ENCODE measurements at places on chromosomes 2 and 18.

GRCh38 chr2:27831279-27832050 lies 58.7 kb downstream of the RBKS start:
- no peak for DNase-seq

GRCh38 chr2:72031346-72032110 lies 116.1 kb downstream of the CYP26B1 start:
- DNase-seq: no peak

DNA sequence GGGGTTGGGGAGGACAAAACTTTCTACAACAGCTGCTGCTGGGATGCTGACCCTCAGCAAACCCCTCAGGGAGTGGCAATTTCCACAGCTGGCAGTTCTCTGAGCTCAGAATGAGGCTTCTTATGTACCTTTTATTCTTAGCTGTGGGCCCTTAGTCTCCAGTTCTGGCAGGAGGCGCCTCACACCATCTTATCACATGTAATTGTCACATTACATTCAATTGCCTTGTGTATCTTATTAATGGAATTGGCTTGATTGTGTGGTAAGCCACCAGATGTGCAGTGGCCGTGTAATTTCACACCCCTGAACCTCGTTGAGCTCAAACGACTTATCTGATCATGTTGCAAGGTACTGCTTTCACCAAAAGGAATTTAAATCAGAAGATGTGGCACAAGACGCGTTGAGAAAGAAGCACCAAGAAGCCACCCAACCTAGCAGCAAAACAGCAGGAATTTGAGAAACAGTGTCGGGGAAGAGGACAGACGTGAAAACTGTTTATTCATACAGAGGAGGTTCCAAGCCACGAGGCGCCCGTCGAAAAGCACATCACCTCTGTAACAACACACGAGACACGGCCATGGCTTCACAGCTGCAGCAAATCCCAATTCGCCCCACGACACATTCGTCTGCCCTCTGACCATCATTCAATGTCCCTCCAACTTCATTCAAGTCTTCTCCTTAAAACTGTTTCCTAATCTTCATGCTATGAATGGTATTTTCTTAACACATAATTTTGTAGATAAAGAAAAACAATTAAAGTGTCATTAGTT lies 53.6 kb upstream of the LPIN2 start:
- no peak for DNase-seq

GRCh38 chr2:230160112-230160660 lies 59.6 kb downstream of the SP110 start:
- DNase-seq: peak; percentile 44

DNA sequence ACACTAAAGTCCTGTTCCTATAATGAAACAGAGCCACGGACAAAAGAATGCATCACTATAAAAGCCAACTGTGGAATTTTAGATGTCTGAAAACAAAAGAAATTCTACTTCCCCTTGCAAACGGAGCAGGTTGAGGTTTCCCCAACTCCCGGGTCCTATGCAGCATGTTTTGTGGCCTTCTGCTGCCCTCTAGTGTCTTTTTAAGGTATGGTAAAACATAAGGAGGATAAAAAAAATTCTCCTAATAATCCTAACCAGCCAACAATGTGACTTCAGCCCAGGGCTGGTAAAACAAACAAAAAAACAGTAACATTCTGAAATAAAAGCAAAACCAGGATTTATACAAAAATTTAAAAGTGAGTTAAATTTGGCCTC lies 539.5 kb downstream of the NRXN1 start:
- DNase-seq: peak; percentile 60

DNA sequence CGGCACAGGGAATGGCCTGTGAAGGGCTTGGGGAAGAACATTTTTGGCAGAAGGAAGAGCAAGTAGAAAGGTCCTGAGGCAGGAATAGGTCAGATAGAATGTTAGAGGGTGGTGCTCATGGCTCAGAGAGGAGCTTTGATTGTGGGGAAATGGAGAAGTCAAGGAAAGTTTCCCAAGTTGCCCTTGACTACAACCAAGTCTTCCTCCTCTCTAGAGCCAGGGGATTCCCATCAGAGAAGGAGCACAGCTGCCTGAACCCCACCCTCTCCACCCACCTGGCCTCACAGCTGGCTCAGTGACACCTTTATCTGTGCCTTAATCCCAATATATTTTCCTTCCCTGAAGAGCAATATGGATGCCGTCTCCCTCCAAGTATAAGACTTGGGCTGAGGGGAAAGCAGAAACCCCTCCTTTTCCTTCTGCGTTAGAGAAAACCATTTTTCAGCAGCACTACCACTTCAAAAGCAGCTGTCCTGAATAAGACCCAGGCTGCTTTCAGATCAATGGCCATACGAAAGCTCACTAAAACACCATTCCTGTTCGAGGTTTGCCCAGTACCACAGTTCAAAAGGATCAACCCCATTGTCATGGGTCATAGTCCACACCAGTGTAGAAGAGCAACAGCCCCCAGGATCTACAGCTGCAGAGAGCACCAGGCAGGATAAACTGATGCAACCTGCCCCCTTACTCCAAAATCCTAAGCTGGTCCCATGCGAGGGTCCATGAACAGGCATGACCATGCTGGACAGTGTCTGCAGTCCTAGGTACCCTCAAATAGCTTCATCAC lies 199.6 kb downstream of the AFF3 start:
- no peak for DNase-seq

DNA sequence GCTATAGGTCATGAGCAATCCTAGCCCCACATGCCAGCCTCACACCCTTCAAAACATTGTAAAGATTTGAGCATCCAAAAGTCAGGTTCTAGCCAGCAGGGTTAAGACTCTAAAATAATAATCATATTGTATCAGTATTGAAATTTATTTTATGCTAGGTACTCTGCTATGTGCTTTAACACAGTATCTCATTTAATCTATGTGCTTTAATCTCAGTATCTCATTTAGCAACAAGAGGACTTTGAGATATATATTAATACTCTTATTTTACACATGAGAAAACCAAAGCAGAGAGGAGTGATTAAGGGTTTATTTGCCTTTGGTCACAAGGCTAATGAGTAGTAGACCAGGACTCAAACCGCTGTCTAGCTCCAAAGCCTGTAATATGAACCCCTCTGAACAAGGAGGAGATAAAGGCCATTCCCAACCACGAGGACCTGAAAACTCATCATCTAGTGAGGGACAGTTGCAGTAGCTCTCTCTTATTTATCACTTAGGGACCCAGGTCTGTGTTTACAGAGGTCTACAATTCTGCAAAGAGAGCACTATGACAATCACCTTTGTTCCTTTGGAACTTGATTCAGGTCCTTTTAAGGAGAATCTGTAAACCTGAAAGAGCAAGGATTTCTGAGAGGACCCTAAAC lies 116.5 kb upstream of the SERTAD2 start:
- DNase-seq: no peak

GRCh38 chr2:110143982-110144381 lies 28.4 kb upstream of the MALL start:
- no peak for DNase-seq

DNA sequence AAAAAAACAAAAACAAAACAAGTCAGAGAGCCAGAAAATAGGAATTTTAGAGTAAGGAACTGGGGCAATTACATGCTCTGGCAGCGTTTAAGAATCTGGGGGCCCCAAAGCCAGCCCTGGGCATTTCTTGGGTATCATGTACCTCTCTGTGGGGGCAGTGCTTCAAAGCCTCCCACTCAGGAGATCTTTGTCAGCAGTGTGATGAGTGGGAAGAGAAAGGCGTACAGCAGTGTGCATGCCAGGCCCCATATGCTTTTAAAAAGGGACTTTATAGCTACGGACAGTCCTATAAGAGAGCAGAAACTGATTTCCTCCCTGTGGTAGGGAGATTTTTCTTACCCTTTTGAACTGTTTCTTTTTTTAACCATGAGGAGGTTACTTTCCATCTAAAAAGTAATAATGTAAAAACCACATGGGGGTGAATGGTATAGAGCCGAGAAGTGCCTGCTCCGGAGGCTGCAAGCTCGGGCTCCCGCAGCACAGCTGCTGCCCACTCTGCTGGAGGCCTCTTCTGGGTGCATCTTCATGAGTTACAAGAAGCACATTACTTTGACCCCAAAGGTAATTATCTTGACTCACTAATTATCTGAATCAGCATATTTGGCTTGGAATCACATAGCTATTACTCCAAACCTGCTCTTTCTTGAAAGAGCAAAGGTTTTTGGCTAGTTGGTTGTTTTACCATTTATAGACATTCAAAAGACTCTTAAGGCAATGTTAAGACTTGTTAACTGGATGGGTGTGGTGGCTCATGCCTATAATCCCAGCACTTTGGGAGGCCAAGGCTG lies 46.4 kb downstream of the PROC start:
- no peak for DNase-seq

GRCh38 chr18:8235894-8236293 lies 373.3 kb upstream of the RAB12 start:
- DNase-seq: no peak

- DNase-seq: peak; percentile 79
Measured at GRCh38 chr2:37809525-37809924, 115.6 kb upstream of the RMDN2 start.

DNA sequence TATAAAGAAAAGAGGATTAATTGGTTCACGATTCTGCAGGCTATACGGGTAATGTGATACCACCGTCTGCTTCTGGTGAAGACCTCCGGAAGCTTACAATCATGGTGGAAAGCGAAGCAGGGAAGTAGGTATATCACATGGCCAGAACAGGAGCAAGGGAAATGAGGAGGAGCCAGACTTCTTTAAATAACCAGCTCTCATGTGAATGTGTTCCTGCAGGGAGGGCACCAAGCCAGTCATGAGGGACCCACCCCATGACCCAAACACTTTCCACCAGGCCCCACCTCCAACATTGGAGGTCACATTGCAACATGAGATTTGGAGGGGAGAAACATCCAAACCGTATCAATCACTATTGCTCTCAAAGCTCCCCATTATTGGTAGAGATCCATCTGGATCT lies 61.8 kb downstream of the EFEMP1 start:
- DNase-seq: no peak

GRCh38 chr2:88128654-88129312 lies 921 bp upstream of the FABP1 start:
- no peak for DNase-seq

GRCh38 chr2:178397002-178397605 lies 53.9 kb downstream of the PRKRA start:
- DNase-seq: peak; percentile 46

DNA sequence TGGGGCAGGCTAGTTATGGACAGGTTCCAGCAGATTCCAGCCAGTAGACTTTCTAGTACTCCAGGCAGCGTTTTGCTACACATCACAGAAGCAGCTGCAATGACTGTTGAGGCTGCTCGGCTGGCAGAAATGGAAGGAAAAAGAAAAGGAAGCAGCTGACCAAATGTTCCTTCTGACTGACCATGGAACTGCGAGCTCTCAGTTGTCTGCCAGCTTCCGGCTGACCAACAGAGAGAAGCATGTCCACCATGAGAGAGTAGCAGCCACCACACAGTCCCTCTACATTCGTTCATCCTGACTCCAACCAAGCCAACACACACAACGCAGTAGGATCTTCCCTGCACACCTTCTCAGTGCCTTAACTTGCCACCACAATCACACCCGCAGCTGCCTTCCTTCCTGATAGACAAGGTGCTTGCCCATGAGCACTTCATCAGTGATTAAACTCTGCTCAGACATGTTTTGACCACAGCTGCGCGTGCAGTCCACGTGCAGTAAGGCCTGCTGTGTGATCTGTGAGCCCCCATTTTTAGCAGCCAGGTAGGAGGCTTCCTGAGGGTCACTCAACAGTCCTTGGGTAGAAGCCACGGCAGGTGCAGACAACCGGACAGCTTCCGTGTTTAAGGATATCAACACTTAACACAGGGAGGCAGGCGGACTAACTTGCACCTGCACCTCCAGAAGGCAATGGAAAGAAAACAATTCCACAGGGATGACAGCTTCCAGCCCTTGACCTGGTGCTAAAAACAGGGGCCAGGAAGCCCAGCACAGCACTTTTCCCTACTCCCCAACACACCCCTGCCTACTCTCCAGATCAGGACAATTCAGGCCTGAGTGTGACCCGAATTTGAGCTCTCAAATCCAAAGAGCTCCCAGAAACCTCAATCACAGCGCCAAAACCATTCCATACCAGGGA lies 996 bp downstream of the TGFBRAP1 start:
- DNase-seq: no peak

- DNase-seq: no peak
Measured at GRCh38 chr2:227394401-227394800, 6.7 kb upstream of the SCYGR1 start.

DNA sequence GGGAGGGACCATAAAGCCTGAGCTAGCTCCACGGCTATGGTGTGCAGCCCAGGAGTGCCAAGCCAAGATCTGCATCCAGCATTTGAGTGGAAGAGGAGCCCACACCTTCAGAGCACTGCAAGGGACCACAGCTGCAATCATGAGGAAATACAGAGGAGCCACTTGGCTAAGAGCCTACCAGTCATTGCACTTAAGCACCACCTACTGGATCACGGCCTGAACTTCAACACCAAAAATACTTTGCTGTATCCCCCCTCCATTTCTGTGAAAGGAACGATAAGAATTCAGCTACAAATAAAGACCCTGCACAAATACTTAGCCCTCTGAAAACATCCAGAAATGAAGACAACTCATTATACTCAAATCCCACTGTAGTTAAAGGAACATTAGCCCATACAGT lies 545.3 kb downstream of the TSN start:
- DNase-seq: no peak

DNA sequence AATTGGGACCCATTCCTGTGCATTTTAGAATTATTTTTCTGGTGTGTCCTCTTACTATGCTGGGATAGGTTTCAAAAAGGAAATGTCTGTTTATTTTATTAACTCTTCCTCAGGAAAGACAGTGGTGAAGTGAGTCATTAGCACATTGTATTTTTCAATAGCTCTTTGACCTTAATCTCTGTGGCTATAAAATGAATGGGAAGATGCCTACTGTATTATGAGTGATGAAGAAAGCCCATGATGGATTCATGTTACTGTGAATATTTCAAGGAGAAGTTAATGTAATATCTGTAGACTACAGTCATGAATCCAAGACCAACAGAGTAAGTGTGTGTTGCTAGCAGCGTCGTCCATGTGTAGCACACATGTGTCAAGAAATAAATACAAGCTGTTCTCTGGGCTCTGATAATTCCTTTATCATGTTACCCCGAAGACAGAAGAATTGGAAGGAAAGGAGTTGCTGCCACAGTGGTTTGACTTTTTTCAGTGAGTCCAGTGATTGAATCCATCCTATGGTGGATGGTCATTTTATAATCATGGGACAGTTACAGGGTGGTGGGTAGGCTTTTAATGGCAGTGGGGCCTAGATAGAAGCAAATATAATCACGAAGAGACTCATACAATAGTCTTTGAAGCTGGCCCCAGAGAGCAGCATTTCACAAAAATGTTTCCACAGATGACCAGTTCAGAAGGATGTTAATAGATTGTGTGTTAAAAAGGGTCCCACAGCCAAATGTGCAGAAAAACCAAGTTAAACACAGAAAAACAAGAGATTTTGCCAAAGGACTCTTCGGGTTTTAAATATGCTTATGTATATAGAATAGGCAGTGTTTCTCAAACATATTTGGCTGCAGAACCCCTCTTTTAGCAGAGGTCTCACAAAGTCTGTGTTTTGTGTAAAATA lies 239.7 kb upstream of the RASGRP3 start:
- DNase-seq: peak; percentile 52

GRCh38 chr2:20609995-20610357 lies 40.9 kb downstream of the HS1BP3 start:
- no peak for DNase-seq

GRCh38 chr2:154437104-154437503 lies 261.4 kb upstream of the KCNJ3 start:
- no peak for DNase-seq

- no peak for DNase-seq
Measured at GRCh38 chr2:191115391-191115790, 35.4 kb downstream of the STAT4 start.
